ENCODE measurements at places on chromosomes 3 and 15.
A peak's percentile ranks its signal among the peaks of the same experiment; 100 is the strongest.

GRCh38 chr15:23854203-23854911 is 167.3 kb upstream of the NDN start:
- no peak for DNase-seq

DNA sequence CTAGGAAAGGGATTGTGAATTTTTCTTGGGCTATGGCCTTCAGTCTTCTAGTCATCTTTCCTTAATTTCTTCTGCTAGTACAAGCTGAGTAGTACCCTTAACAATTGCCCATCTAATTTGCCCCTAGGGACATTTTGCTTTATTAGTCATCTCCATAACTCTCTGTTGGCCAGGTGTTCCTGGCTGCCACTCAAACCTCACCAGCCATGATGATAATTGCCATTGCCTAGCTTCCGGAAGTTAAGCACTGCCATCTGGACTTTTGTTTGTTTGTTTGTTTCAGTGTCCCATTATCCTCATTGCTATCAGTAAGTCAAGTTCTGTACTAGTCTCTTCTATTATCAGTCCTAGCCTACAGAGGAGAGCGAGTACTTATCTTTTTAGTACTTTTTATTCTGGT is 36.6 kb upstream of the UBL7 start:
- no peak for DNase-seq

GRCh38 chr15:65176056-65176455 is 9.1 kb downstream of the CLPX start:
- peak; percentile 34 for DNase-seq

- DNase-seq, result no peak
These were observed 523.1 kb upstream of the FRG2C start for GRCh38 chr3:75140904-75141615.

- DNase-seq, result no peak
These were observed 98.3 kb upstream of the CHL1 start for GRCh38 chr3:98259-98654.

GRCh38 chr3:189921770-189922169 is 198.9 kb downstream of the P3H2 start:
- no peak for DNase-seq

DNA sequence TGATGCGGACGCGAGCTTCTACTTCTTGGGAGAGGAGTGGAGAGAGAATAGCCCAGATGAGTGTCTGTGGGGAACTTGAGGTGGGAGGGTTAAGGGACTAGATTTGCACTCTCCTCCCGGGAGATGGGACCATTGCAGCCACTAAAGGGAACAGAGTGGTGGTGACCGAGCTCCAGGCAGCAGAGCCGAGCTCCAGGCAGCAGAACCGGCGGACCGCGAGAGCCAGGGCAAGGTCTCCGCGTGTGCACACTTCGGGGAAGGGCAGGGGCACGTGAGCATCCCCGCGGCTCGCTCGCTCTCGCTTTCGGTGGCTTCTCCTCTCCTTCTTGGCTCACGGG is 1.1 kb downstream of the IGDCC3 start:
- DNase-seq, result no peak

GRCh38 chr3:141530415-141530768 is 43.6 kb downstream of the RASA2 start:
- peak; percentile 73 for DNase-seq

GRCh38 chr15:76787273-76787672 is 117.9 kb downstream of the SCAPER start:
- no peak for DNase-seq

GRCh38 chr3:8482960-8483665 is 18.5 kb upstream of the LMCD1 start:
- peak; percentile 98 for DNase-seq

- peak; percentile 90 for DNase-seq
These were observed 93.0 kb downstream of the PGPEP1L start for GRCh38 chr15:98914626-98915025.

DNA sequence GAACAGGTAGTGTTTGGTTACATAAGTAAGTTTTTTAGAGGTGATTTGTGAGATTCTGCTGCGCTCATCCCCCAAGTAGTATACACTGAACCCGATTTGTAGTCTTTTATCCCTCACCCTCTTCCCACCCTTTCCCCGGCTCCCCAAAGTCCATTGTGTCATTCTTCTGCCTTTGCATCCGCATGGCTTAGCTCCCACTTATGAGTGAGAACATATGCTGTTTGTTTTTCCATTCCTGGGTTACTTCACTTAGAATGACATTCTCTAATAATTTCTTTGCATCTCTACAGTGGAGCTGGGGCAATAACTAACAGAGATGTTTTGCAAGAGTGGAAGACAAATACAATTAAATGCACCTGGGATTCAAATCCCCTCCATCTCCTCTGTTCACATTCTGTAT is 93.2 kb downstream of the TP63 start:
- DNase-seq, result peak; percentile 72

DNA sequence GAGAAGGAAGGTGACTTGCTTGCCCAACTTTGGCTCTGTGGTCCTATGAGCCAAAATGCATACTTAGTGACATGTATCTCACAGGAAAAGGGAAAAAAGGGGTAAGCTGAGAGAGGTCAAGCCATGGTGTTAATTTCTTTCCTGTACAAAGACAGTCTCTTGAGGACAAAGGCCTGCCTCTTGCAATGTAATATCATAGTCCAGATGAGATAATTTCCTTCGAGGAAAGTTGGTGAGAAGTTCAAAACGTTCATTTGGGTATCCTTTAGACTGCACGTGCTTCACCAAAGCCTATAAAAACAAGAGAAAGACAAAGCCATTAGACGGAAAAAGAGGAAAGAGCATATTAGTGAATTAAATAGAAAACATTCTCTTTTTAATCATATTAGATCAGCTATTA is 18.4 kb upstream of the TM4SF19 start:
- DNase-seq, result no peak

DNA sequence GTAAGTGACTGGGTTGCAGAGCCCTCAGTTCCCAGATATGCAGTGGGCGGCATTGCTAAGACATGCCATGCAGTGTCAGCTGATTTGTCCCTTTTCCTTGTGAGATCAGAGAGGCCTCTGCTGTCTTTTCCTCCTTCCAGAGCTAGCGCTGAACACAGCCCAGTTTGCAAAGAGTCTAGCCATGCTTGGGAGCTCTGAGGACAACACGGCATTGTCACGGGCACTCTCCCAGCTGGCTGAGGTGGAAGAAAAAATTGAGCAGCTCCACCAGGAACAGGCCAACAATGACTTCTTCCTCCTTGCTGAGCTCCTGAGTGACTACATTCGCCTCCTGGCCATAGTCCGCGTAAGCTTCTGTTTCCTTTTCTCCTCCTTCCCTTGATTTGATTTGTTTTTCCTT is 20.0 kb upstream of the SNX22 start:
- no peak for DNase-seq

- DNase-seq, result no peak
These were observed 51.7 kb downstream of the ZIC4 start for GRCh38 chr3:147354623-147355022.

- no peak for DNase-seq
These were observed 6.7 kb downstream of the ZDHHC3 start for GRCh38 chr3:44969154-44969827.

- DNase-seq, result no peak
These were observed 10.7 kb downstream of the HMCES start for GRCh38 chr3:129289201-129289921.

DNA sequence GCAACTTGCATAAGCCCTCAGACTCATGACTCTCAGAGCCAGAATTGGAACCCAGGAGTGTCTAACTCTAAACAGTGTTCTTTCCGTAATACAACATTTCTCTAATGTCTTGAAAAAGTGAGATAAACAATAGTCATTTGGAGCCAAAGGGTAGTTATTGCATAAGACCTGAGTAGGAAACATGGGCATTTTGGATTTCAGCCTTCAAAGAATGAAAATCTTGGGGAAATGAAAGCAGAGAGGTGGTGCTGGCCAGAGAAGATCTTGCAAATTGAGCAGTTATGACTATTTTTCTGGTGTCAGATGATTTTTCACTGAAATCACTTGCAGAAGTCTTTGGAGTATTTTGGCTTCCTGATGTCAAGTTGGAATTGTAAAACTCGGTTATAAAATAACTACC is 379.4 kb downstream of the DIPK2A start:
- no peak for DNase-seq

DNA sequence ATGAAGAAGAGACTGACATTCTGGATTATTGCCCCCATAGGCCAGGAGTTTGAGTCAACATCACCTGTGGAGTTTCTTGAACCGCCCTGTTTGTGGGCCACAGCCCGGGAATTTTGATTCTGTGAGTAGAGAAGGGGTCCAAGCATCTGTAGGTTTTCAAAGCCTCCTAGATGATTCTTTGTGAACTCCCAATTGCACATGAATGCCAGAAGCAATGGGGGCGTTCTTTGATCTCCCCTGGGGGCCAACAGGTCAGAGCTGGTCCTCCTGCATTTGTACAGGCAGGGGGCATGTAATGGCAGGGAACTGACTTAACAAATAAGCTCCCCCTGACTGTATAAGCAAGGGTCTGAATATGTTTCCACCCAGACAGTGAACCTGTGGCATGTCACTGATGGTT is 260.3 kb downstream of the SLCO3A1 start:
- no peak for DNase-seq

- no peak for DNase-seq
These were observed 54.0 kb upstream of the NEO1 start for GRCh38 chr15:72998226-72998625.

DNA sequence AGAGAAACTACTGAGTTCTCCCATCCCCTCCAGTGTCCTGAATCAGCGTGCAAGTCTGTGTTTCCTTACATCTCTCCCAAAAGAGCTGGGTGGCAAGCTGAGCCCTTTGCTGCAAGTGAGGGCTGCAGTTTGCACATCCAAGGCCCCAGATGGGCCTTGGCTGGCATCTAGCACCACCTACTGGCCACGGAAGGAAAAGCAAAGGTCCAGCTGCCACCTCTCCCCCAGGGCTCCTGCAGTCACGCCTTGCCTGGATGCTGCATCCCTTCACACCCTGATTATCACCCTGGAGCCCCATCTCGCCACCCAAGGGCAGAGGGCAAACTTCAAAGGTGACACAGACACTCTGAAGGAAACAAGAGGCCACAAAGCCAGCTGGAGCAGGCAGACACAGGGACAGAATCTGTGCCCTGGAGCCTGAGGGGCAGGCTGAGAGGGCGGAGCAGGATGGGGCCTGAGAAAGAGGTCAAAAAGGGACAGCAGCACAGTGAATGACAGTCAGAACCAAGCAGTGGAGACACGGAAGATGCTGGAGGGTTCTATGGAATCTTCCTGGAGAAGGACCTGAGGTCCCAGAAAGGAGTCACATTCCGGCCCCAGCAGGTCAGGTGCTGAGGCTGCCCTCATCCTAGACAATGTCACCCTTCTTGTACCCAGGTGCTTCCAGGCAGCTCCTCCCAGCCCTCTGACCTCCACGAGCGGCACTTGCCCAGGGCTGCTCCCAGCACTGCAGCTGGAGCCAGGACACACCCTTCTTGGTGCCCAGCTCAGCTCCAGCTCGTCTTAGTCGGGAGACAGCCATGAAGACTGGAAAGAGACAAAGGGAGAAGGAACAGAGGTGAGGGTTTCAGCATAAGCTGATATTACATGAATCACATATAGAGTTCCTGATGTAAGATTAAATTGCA is 18.3 kb upstream of the NTRK3 start:
- peak; percentile 58 for DNase-seq

- peak; percentile 76 for DNase-seq
These were observed 48.6 kb upstream of the CP start for GRCh38 chr3:149270180-149270579.

GRCh38 chr3:135905058-135905724 is 60.3 kb upstream of the PPP2R3A start:
- DNase-seq, result no peak

GRCh38 chr3:40617084-40617483 is 92.3 kb downstream of the ZNF621 start:
- no peak for DNase-seq

DNA sequence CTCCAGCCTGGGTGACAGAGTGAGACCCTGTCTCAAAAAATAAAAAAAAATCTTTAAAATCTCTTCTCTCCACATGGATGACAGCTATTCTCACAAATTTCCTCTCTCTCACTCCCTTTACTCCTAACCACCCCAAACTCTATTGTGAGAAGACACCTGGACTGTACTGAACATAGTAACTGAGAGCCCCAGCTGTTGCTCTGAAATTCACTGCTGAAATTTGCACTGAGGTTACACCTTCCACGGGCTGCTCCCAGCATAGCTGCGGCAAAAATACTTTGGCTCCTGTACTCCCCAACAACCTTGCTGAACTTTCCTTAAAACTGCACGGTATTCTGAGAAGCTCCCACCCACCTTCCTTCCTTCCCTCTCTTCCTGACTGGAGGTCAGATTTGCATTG is 4.4 kb upstream of the PCCB start:
- DNase-seq, result no peak

DNA sequence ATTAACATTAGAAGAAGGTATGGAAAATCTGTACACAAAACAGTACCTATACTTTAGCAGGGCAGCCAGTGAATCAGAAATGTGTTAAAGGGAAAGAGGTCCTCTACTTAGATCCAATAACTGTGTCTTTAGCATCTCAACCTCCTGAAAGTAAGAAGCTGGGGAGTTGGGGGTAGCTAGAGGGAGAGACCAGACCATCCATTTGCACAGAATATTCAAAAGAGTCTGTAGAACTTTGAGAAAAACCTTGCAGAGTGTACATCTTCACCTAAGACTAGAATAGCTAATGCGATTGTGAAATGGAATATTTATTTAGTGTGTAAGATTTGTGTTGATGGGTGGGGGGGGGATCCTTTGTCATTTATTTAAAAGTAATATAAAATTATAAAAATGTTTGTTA is 124.8 kb downstream of the RBPMS2 start:
- DNase-seq, result no peak

DNA sequence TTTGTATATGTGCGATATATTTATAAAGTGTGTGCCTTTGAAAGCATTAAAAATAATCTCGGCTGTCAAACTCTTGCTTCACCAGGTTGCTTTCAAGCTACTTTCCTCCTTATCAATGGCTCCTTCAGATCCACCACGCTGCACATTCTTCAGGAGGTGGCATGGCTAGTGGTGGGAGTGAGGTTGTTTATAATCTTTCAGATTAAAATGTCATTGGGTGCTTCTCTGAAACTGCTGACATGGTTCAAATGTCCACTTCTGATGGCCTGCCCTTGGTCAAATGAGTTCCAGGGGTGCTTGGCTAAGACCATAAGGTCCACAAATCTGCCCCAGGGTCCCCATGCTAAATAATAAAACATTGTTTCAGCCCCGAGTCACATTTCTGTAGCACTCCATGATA is 36.7 kb downstream of the ARHGAP31 start:
- DNase-seq, result no peak

GRCh38 chr3:32245200-32245599 is 6.7 kb downstream of the CMTM8 start:
- DNase-seq, result no peak

GRCh38 chr3:177618873-177619733 is 421.8 kb upstream of the TBL1XR1 start:
- peak; percentile 81 for DNase-seq

DNA sequence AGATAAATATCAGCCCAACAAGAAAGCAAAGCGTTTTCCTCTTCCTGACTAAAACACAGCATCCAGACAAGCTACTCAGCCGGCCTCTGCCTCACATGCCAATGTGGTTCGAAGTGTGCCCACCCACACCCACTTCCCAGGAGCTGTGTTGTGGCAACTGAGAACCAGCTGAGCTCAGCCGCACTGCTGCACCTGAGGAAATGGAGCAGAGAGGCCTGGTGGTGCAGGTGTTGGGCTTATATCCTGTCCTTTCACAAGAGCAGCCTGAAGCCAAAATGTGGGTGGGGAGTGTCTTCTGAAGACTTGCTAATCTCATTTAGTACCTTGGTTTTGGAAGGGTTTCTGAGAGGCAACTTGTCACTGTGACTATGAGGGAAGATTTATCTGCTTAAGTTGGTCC is 23.0 kb upstream of the RETNLB start:
- no peak for DNase-seq

GRCh38 chr3:123310741-123311140 is 109.0 kb downstream of the SEC22A start:
- DNase-seq, result no peak

Data from fibroblast of skin of scalp (primary cell).